ENCODE measurements at places on chromosomes 11 and 22.

GRCh38 chr11:29263971-29264682 lies 752.7 kb downstream of the KCNA4 start:
- DNase-seq = no peak

- DNase-seq = no peak
Observed at GRCh38 chr11:130414107-130415080, 14.0 kb downstream of the ADAMTS8 start.

- DNase-seq = no peak
Observed at GRCh38 chr11:32511926-32512325, 71.7 kb upstream of the EIF3M start.

- DNase-seq = no peak
Observed at GRCh38 chr22:26589367-26589844, 526 bp downstream of the TPST2 start.

- DNase-seq = no peak
Observed at GRCh38 chr11:10305262-10305963, 540 bp downstream of the ADM start.

DNA sequence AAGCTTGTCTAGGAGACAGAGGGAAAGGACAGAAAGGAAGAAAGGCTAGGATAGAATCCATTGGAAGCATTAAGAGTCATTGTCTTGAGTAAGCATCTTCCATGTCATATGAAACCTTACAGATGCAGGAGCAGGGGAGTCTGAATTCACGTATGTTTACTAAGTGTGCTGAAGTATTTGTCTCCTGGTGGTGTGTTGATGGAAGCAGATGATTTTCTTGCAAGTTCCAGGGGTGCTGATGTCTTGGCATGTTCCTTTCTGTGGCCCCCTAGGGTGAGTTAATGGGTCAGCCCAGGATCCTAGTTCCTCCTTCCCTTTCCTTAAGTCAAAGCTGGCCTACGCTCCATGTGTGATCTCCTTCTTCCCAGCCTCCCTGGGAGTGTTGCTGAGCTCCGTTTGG lies 110.2 kb downstream of the TEAD1 start:
- DNase-seq = no peak

DNA sequence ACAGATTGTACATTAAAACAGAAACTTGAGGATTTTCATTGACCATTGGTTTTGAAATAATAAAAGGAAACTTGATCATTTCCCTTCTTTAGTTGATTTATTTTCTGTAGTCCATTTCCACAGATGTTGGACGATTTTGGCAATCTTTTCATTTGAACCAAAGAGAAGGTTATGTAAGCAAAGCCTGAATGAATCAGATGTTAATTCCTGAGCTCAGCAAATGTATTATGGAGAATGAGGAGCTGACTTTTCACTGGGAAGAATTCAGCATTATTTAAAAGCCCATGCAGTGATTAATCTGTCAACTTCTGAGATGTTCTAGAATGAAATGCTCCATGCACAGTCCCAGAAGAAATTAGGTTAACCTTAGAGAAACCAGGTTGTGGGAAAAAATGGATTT lies 29.0 kb downstream of the ELMOD1 start:
- no peak for DNase-seq

Data from stimulated activated CD8-positive, alpha-beta memory T cell treated with anti-CD3 and anti-CD28 coated beads, Interleukin-2, amount 100 ng/mL, for 1 hour (primary cell).